ENCODE measurements at places on chromosomes 4 and X. TPM values are rescaled to one million over a fixed set of nuclear protein-coding genes. Genes with fewer than 3 reads are reported as not detected.

- no peak for DNase-seq
These were observed 163.1 kb downstream of the CPE start for GRCh38 chr4:165541851-165542459.

- no peak for DNase-seq
These were observed 16.8 kb downstream of the PDLIM3 start for GRCh38 chr4:185518494-185518893.

KLHL4 gene
- not detected for polyA plus RNA-seq

PAGE5 gene
- polyA plus RNA-seq: not detected

Data from GM23248 (cell line).